HFFc6 (cell line): ENCODE measurements at places on chromosomes 11 and 22. TPM values are rescaled to one million over a fixed set of nuclear protein-coding genes. Genes with fewer than 3 reads are reported as not detected.

Gene EHBP1L1
- 47.9 to 76.2 TPM (median 51.6 TPM) in 3 replicates for total RNA-seq

Gene NEFH
- not detected in 3 replicates for total RNA-seq

DNA sequence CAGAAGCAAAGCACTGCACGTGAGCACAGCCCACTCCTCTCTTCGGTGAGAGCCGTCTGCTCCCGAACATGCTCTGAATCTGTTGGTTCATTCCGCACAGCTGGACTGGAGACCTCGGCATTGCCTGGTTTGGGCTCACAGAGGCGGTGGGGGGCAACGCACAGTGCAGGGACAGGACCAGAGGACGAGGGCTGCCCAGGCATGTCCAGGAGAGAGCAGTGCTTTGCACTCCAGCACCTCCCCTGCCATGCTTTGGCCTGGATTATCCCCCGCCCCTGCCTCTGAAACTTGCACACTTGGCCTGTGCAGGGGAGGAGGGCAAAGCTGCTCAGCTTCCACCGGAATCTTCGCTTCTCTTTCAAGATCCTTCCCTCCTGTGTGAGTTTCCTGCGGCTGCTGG is 536.5 kb downstream of the BRD1 start:
- no peaks in the 10 kb centered on the region for H3K4me1 ChIP-seq
- no peak overlapping the region for H3K27ac ChIP-seq
- no peaks in the 10 kb centered on the region for H3K27me3 ChIP-seq
- DNase-seq = no peak
- H3K36me3 ChIP-seq = peaks cover 3% of the 10 kb centered on the region
- no peak overlapping the region for H3K4me3 ChIP-seq

GRCh38 chr11:1728301-1728700 is 22.1 kb downstream of the IFITM10 start:
- peaks cover 34% of the 10 kb centered on the region for H3K27me3 ChIP-seq
- no peaks in the 10 kb centered on the region; the same call in 1 of the 2 replicates for H3K4me1 ChIP-seq
- H3K4me3 ChIP-seq = no peak overlapping the region
- DNase-seq = no peak

GRCh38 chr11:72004515-72005346 is 6.0 kb downstream of the IL18BP start:
- H3K4me3 ChIP-seq = no peak overlapping the region
- no peak for DNase-seq
- H3K4me1 ChIP-seq = peaks cover 3% of the 10 kb centered on the region
- H3K27ac ChIP-seq = no peak overlapping the region
- H3K36me3 ChIP-seq = peaks cover 35% of the 10 kb centered on the region; the same call in 1 of the 2 replicates
- peaks cover 40% of the 10 kb centered on the region for H3K27me3 ChIP-seq

GRCh38 chr11:134545521-134545920 is 133.5 kb upstream of the B3GAT1 start:
- no peak for DNase-seq
- no peak overlapping the region for H3K4me3 ChIP-seq
- no peak overlapping the region for H3K27ac ChIP-seq
- H3K4me1 ChIP-seq = no peaks in the 10 kb centered on the region
- peaks cover 4% of the 10 kb centered on the region; the same call in 1 of the 2 replicates for H3K36me3 ChIP-seq
- no peaks in the 10 kb centered on the region for H3K27me3 ChIP-seq

DNA sequence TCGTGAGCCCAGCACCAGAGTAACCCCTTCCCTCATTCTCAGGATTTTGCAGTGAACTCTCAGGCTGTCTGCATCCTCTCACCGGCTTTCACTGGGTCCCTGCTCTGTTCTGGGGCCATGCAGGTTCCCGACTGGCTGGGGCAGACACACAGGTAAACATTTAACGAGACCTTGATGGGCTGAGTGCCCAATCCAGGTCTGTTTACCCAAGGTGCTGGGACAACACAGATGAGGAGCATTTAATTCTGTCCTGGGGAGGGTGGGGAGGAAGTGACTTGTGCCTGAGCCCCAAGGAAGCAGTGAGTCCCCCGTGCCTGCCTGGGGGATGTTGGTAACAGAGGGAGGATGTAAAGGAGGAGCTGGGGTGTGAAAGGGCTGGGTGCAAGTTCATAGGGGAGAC is 4.4 kb downstream of the BIK start:
- no peak for DNase-seq
- no peak overlapping the region for H3K27ac ChIP-seq
- peaks cover 32% of the 10 kb centered on the region for H3K27me3 ChIP-seq
- H3K4me3 ChIP-seq = no peak overlapping the region

DNA sequence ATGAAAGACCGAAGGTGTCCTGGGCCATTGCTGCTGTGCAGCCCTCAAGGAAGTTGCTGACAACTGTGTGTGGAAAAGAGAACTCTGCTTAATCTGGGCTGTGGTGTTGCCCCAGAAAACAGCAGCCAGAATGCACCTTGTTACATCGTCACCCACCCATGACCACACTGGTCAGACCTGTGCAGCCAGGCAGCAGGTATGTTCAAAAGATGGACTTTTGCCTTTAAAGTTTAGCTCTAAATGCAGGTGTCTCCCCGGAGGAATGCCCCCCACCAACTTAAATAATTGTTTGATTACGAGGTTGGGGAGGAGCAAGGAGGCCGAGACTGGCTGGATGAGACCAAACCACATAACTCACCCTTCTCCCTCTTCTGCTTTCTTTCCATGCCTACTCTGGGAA is 15.3 kb upstream of the POLA2 start:
- no peaks in the 10 kb centered on the region for H3K4me1 ChIP-seq
- H3K27me3 ChIP-seq = peaks cover 10% of the 10 kb centered on the region
- DNase-seq = no peak
- no peak overlapping the region for H3K27ac ChIP-seq
- no peaks in the 10 kb centered on the region for H3K36me3 ChIP-seq
- no peak overlapping the region for H3K4me3 ChIP-seq

GRCh38 chr11:126363706-126364248 is 8.3 kb downstream of the ST3GAL4 start:
- DNase-seq = no peak
- H3K36me3 ChIP-seq = no peaks in the 10 kb centered on the region
- peaks cover 31% of the 10 kb centered on the region for H3K4me1 ChIP-seq
- no peak overlapping the region for H3K4me3 ChIP-seq
- no peaks in the 10 kb centered on the region for H3K27me3 ChIP-seq

DNA sequence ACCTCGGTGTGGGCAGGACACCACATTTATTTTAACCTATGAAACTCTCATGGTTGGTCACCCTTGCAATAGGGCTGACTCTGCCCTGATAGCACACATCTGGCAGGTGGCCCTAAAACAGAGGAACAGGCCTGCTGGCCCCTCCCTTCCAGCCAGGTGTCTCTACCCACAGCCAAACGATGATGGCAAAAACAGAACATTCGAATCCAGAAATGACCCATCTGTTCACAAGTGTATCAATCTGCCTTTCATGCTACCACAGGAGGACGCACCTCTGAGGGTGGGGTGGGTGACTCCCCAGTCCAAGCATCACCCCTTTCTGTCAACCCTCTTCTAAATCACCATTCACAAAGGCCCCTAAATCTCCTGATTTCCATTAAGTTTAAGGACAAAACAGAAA is 118.1 kb downstream of the ETS1 start:
- peaks cover 99% of the 10 kb centered on the region for H3K4me1 ChIP-seq
- H3K36me3 ChIP-seq = peaks cover 59% of the 10 kb centered on the region
- H3K27ac ChIP-seq = peak overlapping the region; percentile 98
- no peak for DNase-seq

- H3K4me1 ChIP-seq = peaks cover 70% of the 10 kb centered on the region
- H3K36me3 ChIP-seq = peaks cover 4% of the 10 kb centered on the region
- H3K4me3 ChIP-seq = no peak overlapping the region
- peak overlapping the region; percentile 60; the same call in 1 of the 2 replicates for H3K27ac ChIP-seq
Observed at GRCh38 chr22:46010207-46010867, 33.4 kb upstream of the WNT7B start.

- no peak overlapping the region for H3K4me3 ChIP-seq
- H3K27ac ChIP-seq = no peak overlapping the region
- no peaks in the 10 kb centered on the region for H3K4me1 ChIP-seq
- no peaks in the 10 kb centered on the region for H3K36me3 ChIP-seq
- DNase-seq = no peak
Observed at GRCh38 chr22:39839204-39839603, 54.4 kb downstream of the ENTHD1 start.

- H3K27ac ChIP-seq = peak overlapping the region; percentile 25
- H3K4me1 ChIP-seq = peaks cover 34% of the 10 kb centered on the region
- DNase-seq = peak; percentile 10
- H3K4me3 ChIP-seq = no peak overlapping the region
- H3K27me3 ChIP-seq = no peaks in the 10 kb centered on the region
Observed at GRCh38 chr11:95884376-95884775, 39.5 kb downstream of the MTMR2 start.

DNA sequence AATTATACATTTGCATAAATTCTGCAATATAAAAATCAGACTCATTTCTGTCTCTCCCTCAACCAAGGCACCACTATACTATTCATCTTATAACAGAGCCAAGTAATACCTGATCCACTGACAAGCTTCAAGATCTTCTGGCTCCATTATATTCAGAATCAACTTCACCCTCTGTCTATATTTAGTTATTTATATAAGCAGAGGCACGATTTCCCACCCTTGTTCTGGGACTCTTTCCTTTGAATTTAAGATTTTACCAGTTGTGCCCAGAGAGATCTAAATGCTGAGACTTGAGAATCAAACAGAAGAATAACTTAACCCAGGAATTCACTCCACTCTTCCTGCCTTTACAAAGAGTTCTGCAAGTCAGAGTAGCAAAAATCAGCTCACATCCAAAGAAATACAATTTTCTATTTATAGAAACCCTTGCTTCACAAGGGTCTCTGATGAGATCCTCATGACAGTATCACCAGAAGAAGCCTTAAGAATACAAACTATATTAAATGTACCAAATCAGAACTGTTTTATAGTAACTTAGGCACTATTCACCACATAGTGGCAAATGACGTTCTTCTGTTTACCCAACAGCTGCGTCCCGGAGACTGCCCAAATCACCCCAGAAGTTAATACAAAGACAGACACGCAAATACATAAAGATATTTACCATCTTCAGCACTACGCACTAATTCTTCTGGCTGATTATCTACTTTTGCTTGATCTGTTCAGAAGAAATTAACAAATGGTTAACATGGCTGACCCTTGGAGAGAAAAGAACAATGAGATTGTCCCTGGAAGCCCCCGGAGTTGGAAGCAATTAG is 32.3 kb upstream of the CCDC89 start:
- H3K27ac ChIP-seq = peak overlapping the region; percentile 98
- H3K4me1 ChIP-seq = peaks cover 50% of the 10 kb centered on the region
- H3K4me3 ChIP-seq = peak overlapping the region; percentile 92
- DNase-seq = no peak
- H3K27me3 ChIP-seq = no peaks in the 10 kb centered on the region
- peaks cover 7% of the 10 kb centered on the region; the same call in 1 of the 2 replicates for H3K36me3 ChIP-seq

DNA sequence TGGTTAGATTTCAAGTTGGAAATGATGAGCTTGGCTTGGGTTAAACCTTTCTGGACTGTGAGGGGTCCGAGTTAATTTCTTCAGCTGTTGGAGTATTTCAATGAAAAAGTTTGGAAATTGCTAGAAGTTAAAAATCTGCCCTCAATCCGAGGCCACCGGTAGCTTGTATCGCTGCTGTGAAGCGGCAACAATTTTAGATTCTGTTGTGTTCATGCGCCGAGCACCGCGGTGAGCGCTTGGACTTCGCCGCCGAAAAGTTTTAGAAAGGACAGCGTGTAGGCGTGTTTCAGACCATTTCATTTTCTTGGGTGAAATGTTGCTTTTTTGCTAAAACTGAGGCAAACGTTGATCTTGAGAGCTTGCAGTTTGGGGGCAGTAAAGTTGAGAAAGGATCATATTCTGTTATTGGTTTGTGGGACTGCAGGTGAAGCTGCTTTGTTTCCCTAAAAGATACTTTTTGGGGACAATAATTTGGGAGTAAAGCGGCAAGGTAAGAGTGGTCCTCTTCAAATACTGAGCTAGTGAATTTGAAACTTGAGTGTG is 928 bp downstream of the FBXO7 start:
- peaks cover 45% of the 10 kb centered on the region for H3K4me1 ChIP-seq
- peaks cover 9% of the 10 kb centered on the region for H3K36me3 ChIP-seq
- no peaks in the 10 kb centered on the region for H3K27me3 ChIP-seq
- peak; percentile 25 for DNase-seq

- H3K27me3 ChIP-seq = no peaks in the 10 kb centered on the region; the same call in 1 of the 2 replicates
- no peak for DNase-seq
- H3K27ac ChIP-seq = peak overlapping the region; percentile 62
- H3K36me3 ChIP-seq = peaks cover 20% of the 10 kb centered on the region
Observed at GRCh38 chr22:38243007-38243765, 29.6 kb downstream of the TMEM184B start.

GRCh38 chr22:44019846-44020245 is 4.3 kb upstream of the PARVB start:
- no peak overlapping the region for H3K4me3 ChIP-seq
- H3K27ac ChIP-seq = no peak overlapping the region
- peaks cover 4% of the 10 kb centered on the region for H3K27me3 ChIP-seq
